ENCODE measurements at places on chromosomes 6 and 20.

- peak; percentile 19 for DNase-seq
Measured at GRCh38 chr20:7667194-7667593, 273.1 kb downstream of the HAO1 start.

- no peak for DNase-seq
Measured at GRCh38 chr6:150734235-150734634, 131.3 kb upstream of the MTHFD1L start.

GRCh38 chr20:32524829-32525501, 60.2 kb downstream of the NOL4L start:
- no peak for DNase-seq

DNA sequence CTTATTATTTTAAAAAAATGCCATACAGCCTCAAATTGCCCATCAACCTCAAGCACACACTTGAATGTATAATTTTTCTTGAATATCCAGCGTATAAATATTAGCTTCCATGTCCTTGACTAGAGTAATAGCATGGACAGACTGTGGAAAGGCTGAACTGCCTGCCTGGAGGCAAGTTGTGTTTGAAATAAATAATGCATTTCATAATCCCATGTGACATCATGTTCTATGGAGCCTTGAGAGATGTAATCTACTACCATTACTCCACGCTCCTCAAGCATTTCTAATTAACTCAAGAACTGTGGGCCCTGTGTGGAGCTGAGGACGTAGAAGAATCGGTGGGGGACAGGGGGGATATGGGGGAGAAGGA, 94.2 kb downstream of the CDS2 start:
- no peak for DNase-seq

GRCh38 chr6:135358985-135359384, 138.6 kb downstream of the AHI1 start:
- DNase-seq, result no peak

DNA sequence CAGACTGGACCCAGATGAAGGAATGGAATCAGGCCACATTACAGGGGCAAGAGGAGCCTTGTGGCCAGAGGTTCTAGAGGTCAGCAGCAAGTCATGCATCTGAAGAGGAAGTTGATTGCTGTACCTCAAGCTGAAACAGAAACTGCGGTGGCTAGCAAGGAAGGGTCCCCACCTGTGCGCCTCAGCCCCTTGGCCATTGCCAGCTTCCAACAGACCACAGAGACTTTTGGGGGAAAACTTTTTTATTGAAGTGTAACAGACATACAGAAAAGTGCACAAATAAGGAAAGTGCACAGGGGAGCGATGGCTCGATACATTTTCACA, 26.8 kb upstream of the SLC9A8 start:
- no peak for DNase-seq

- DNase-seq, result no peak
Measured at GRCh38 chr6:157294654-157295053, 28.7 kb downstream of the TMEM242 start.

DNA sequence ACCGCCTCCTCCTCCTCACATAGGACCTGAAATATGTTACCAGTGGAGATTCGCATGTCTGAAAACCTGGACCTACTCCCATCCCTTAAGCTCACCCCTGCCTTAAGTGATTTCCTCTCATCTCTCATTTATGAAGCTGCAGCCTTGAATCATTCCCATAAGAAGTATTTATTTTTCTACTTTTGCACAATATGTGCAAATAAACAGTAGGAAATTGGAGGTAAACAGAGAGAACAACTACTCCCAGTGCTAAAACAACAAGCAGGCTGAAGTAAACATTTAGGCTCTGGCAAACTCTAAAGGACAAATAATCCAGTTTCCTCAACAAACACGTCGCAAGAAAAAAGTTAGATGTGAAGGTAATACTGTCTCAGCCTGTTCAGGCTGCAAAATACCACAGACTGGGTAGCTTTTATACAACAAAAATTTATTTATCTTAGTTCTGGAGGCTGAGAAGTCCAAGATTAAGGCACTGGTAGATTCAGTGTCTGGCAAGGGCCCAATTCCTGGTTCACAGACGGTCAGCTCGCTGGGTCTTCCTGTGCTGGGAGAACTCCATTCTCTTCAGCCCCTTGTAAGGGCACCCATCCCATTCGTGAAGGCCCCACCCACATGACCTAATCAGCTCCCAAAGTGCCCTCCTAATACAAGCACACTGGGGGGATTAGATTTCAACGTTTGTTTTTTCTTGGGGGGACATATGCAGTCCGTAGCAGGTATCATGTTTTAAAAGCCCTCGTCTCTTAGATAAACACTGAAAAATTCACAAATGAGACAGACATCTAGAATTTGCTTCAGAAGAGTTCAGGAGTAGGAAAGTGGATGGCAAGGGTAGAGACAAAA, 15.6 kb downstream of the SPATA2 start:
- DNase-seq, result peak; percentile 98

GRCh38 chr6:150200428-150201100, 57.7 kb downstream of the PPP1R14C start:
- DNase-seq, result no peak

DNA sequence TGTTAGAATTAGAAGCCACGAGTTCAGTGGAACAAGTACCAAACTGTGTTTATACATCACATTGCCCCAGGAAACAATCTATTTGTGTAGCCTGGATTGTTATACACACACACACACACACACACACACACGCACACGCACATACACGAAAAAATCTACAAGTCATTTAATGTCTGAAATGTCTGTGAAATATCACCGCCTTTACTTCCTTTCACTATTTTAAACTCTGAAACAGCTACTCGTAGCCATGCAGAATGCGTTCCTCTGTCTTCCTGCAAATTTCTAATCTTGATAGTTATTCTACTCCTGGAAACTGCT, 84.4 kb upstream of the SCAF8 start:
- no peak for DNase-seq

DNA sequence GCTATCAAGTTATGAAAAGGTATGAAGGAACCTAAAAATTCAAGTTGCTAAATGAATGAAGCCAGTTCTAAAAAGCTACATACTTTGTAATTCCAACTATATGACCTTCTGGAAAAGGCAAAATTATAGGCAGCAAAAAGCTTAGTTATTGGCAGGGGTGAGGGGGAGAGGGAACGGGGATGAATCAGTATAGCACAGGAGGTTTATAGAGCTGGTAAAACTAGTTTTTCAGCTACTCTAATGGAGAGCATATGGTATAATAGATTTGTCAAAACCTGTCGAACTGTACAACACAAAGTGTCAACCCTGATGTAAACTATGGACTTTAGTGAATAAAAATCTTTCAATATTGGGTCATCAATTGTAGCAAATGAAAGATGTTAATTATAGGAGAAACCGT, 18.7 kb downstream of the MANEA start:
- DNase-seq, result peak; percentile 47

DNA sequence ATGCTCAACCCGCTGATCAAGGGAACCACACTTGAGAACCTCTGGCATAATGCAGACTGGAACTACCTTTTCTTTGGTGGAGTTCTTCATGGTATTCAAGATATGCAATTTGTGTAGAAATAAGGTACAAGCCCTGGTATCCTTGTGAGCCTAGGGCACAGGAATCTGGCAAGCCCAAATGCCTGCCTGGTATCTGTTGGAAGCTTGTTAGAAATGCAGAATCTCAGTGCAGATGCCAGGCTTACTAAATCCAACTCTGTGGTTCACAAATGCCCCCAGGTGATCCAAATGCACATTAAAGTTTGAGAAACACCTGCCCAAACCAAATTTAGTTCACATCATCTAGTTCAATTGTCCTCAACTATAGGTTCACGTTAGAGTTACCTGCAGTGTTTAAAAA, 159.8 kb upstream of the LAMP5 start:
- DNase-seq, result no peak

- DNase-seq, result no peak
Measured at GRCh38 chr20:32831982-32832381, 12.2 kb downstream of the MAPRE1 start.

DNA sequence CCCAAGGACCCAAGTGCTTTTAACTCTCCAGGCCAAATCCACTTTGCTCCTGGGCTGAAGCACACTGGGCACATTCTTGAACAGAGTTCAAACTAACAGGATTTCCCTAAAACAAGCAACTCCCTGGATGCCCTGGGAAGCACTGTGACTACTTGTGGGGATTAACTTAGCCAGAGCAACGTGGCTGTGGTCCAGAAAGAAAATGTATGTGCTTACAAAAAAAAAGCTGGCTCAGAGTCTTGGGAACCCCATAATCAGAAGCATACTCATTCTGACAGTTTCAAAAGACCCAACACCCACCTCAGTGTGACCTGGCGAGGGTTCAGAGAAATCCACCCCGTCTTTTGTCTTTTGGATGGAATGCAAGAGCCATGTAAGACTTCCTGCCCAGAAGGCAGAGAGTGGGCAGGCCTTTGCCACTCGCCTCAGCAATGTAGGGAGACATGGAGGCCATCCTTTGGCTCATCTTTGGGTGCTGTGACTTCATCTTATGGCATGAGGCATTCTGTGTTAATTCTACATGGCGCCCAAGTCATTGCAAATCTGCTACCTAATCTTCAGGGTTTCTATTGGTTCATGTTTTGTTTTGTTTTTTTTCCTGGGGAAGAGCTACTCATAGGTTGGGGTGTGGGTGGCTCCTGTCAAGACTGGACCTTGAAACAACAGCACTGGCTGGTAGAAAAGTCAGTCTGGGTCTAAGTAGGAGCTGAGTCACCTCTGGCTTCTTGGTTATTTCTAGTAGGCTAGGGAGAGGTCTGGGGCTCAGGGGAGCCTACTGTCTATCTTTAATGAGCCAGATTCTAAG, 248.6 kb upstream of the SUPT3H start:
- no peak for DNase-seq

DNA sequence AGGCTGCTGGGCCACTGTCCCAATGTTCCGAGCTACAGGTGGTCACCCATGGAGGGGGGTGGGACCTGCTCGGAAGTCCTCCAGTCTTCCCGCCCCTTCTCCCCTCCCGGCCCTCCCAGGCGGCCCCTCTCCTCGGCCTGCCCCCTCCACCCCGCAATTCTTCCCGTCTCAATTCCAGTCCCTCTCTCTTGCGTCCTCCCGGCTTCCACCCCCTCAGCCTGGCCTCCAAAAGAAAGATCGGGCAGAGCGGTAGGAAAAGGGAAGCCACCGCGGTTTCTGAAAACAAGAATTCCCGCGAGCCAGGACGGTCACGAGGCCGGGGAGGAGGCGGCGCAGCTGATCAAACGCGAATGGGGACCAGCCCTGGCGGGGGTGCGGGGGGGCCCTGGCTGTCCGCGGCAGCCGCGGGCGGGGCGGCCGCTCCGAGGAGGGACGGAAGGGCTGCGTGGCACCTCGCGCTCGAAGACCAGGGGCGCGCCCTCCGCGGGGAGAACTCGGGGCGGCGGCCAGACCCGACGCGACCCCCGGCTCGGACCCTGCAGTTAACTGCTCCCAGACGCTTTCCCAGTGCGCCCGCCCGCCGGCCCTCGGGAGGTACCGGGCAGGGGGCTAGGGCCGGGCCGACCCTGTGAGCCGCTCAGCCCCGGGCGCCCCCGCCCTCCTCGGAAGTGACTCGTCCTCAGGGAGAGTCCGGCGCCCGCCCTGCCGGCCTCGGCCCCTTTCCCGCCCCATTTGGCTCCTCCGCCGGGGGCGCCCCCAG, 1.0 kb downstream of the PXDC1 start:
- no peak for DNase-seq

- DNase-seq, result no peak
Measured at GRCh38 chr6:81054036-81054435, 698.4 kb downstream of the TENT5A start.

DNA sequence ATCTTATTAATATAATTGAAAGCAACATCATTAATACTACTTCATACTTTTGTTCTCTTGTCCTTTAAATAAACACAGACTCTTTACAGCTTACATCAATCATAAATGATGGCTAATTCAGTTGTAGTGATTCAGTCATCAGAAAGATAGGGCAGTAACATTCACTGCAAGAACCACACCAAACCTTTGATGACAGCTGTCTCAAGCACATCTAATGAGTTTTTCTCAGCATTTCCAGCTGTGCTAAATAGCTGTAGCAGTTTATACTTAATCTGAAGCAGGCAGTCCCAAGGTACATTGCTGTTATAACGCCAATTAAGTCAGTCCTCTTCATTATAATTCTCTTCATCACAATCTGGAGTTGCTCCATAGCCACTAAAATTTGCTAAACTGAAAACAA, 45.7 kb downstream of the PREP start:
- no peak for DNase-seq

DNA sequence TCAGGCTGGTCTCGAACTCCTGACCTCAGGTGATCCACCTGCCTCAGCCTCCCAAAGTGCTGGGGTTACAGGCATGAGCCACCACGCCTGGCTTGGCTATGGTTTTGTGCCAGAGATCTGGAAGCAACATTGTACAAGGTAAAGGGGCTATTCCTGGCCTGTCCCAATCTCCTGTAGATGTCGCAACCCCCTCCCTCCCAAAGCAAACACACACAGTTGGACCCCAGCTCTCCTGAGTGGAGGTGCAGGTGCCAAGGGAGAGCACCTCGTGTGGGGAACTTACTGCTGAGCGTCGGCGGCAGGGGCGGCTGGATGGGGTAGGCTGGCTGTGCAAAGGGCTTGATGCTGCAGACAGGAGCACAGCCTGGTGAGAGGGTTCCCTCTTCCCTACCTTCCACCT, 8.8 kb downstream of the RPL10A start:
- no peak for DNase-seq

GRCh38 chr6:96811136-96811535, 26.1 kb downstream of the GPR63 start:
- DNase-seq, result no peak

DNA sequence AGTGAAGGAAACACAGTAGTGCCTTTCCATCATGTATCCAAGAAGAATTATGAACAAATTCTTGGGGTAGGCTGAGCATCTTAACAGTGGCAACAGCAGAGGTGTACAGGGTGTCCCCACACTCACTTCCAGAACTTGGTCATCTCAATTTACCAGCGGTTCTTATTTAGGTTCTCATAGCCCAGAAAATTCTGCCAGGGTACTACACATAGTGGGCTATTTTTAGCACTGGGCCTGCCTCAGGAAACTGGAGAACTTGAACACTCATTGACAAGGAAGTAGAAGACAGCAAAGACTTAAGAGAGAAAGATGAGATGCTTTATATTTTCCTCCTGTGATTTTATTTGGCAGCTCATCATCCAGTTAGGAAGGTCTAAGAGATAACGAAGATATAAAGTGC, 71.8 kb upstream of the PHIP start:
- no peak for DNase-seq

GRCh38 chr6:165872311-165872710, 209.3 kb upstream of the PDE10A start:
- no peak for DNase-seq

Measured in LNCaP clone FGC (cell line).